ENCODE measurements at places on chromosomes 11 and 22. TPM values are rescaled to one million over a fixed set of nuclear protein-coding genes. Genes with fewer than 3 reads are reported as not detected.

DNA sequence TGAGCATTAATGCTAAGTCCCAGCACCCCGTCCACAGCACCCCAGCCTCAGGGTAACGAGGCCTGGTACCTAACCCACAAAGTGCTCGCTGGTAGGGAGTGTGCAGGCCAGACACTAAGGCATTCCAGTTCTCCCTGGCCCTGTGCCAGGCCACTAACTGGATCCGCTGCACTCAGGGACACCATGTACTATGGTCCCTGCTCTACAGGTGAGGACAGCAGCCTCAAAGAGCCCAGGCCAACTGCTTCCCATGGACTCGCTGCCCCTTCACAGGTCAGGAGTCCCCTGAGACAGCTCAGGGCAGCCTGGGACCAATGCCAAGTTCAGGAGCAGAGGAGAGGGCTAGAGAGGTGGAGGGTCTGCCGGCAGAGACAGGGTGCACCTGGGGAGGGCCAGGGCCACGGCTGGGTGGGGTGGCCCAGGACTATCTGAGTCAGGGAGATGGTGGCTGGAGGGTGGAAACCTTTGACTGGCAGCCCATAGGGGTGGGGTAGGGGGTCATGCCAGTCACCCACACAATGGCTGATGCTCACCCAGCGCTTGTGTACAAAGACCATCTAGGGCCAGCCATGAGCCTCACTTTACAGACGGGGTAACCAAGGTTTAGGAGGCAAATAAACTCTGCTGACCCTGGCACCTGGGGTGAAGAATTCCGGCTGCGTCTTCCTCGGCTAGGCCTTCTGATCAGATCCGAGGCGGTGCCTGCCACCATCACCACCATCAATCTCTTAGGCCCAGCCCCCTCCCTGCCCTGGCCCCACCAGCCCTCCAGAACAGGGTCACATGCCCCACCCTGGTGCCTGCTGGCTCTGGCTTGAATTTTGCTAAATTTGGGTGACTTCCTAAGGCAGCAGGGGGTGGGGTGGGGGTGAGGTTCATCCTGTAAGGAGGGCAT lies 5.6 kb downstream of the OSBPL5 start:
- DNase-seq = no peak

- no peak for DNase-seq
Observed at GRCh38 chr22:44884968-44885805, 124.6 kb downstream of the PHF21B start.

- no peak for DNase-seq
Observed at GRCh38 chr22:40939202-40939601, 12.0 kb upstream of the RBX1 start.

DNA sequence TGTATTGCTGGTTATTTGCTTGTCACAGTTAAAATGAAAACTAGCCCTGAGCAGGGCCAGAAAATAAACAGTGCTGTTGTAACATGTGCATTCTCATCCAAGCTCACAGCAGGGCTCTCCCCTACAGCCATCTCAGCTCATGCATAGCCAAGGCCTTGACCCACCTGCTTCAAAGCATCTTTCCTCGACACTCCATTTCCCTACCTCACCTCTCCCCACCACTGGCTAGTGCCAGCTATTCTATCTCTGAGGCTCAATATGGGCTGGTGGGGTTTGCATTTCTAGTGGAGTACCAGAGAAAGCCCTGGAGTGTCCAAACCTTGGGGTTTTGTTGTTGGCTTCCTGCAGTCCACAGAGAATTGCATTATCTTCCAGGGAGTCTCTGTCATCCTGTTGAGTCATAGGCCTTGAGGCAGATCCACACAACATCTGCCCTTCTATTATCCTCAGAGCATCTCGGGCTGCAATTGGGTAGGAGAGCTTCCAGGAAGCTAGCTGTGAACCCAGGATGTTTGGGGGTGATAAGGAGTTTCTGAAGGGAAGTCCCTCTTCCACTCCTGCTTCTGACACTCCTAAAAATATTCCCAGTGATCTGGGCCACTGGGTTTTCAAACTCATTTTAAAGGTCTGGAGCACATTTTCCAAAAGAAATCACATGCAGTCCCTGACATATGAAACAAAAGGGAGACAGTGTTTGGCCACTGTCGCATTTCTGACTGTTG lies 36.1 kb upstream of the AMOTL1 start:
- DNase-seq = no peak

DNA sequence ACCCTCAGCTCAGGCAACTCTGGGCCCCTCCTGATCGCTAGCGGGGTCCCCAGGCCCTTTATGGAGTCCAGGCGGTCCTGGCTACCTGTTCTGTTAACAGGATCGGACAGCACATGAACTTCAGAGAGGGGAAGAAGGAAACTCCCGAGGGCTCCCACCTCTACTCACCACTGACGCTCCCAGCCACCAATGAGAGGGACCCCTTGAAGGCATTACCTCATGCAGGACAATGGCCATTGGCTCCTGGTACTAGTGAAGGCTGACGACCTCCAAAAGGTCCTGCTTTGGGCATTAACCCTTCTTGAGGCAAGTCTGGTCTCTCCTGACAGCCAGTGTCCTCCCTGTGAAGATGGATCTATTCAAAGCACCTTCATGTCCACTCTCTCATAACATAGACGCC lies 71.5 kb upstream of the LMO1 start:
- no peak for DNase-seq

DNA sequence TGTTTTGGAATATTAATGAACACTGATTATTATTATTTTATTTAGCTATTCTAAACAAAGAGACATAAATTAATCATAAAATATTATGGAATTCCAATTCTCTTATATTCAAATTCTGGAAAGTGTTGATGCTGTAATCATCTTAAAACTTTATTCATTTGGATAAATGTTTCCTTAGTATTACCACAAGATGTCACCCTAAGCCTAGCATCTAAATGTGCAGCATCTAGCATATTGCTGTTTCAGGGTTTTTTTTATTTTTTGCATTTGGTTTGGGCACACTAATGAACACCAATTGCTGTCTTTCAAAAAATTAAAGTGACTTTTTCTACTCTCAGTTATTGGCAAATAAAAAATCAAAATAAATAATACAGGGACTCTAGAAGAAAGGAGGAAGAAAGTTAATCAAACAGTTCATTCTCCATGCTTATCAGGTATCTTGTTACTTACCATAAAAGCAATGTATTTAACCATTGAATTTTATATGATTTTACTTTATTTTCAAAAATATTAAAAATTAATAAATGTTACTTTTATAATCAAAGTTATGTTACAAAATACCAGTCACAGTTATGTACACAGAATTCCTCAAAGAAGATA lies 31.8 kb downstream of the DLG2 start:
- DNase-seq = no peak

OR52I1 gene
- not detected for total RNA-seq

LSP1 gene
- total RNA-seq = 463 TPM

ZDHHC8 gene
- 65.5 TPM for total RNA-seq

CD3G gene
- total RNA-seq = 227 TPM

CFAP68 gene
- total RNA-seq = 17.8 TPM

Data from activated CD8-positive, alpha-beta T cell treated with anti-CD3 and anti-CD28 coated beads, Interleukin-2, amount 10 ng/mL, durations not matched to agents 7 days and 5 days (primary cell).